Choroid plexus epithelial cell (primary cell): ENCODE measurements at places on chromosomes 12 and 14.

DNA sequence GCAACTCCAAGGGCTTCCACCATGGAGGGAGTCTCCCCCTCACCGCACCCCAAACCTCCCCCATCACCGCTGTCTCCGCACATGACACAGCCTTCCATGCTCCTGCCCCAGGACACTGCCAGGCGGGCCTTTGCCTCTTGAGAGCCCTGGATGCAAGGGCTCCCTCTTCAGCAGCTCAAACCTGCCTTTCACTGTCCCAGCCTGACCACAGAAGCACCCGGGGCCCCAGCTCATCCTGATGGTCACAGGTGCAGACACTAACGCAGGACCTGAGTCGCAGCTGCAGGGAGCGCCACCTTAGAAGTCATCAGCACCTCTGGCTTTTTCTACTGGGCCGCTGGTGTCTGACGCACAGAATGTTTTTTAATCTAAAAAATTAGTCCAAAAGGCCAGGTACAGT lies 54.0 kb downstream of the SYNE3 start:
- DNase-seq, result no peak

- DNase-seq, result peak; percentile 62
These were observed 65.9 kb downstream of the NOVA1 start for GRCh38 chr14:26531894-26532293.

DNA sequence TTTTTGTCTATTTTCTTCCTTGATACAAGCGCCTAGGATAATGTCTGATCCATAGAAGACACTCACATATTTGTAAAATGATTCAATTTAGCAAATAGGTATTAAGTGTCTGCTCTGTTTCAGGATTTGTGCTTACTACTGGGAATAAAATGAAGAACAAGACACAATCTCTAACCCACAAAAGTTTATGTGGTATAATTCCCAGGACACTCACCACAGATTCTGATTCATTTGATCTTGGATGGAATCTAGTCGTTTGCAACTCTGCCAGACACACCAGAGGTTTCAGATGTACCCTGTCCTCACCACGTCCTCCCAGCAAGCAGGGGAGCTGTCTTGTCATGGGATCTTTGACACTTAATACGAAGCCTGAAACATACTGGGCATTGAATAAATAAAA lies 208.3 kb downstream of the LRIG3 start:
- DNase-seq, result peak; percentile 42

DNA sequence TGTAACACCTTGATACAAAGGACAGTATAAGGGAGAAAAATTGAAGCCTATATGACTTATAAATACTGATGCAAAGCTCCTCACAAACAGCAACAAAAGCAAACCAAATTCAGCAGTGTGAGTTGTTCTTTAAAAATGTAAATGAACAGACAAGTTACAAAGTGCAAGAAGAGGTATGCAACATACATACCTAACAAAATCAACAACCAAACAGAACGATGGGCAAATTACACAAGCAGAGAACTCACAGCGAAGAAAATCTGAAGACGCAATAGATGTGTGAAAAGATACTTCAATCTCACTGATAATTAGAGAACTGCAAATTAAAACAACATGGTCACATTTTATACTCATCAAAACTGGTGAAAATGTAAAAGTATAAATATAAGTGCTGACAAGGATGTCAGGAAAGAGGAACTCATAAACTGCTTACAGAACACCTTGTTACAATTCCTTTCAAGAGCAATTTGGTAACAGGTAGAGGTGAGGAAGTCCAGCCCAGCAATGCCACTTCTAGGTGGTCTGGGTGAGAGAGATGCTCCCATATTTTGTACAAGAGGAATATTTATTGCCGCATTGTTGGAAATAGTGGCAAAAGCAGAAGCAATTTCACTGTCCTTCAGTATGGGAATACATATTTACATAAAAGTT lies 47.3 kb downstream of the CORO1C start:
- peak; percentile 52 for DNase-seq

- DNase-seq, result no peak
These were observed 13.0 kb upstream of the CDK2AP1 start for GRCh38 chr12:123284669-123285068.
